ENCODE measurements at places on chromosomes 13 and 19.

GRCh38 chr19:55959996-55960675, 12.5 kb downstream of the NLRP8 start:
- no peak for DNase-seq

- no peak for DNase-seq
These were observed 36.8 kb downstream of the ERICH4 start for GRCh38 chr19:41479757-41480191.

GRCh38 chr19:47798904-47799266, 5.5 kb downstream of the TPRX1 start:
- no peak for DNase-seq

- DNase-seq, result no peak
These were observed 66.6 kb upstream of the XPO4 start for GRCh38 chr13:20969182-20969581.

All from GM10248 (cell line).